NCI-H460 (cell line): ENCODE measurements at places on chromosomes 12 and 14. TPM values are rescaled to one million over a fixed set of nuclear protein-coding genes. Genes with fewer than 3 reads are reported as not detected.

Gene LMO3
- total RNA-seq = not detected in 2 replicates

Gene LALBA
- total RNA-seq = not detected in 2 replicates

Gene ANKRD33
- not detected in 2 replicates for total RNA-seq

DNA sequence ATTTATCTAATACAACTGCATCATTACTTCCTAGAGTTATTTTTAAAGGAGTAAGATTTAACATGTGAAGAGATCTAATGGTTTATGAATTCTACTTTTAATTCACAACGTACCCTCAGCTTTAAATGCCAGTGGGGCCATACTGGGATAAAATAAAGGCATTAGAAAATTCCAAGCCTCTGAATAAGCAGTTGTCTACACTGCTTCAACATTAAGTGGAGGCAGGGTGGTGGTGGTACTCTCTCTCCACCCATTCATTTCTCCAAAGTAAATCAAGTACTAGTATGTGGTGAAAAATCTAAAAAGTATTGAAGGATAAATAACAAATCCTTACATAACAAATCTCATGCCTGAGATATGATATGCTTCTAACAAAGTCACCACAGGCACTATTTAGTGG is 52.4 kb downstream of the FERMT2 start:
- no peak for DNase-seq

- no peak for DNase-seq
Measured at GRCh38 chr14:32259368-32260013, 56.4 kb upstream of the RNU6-8 start.

- no peak for DNase-seq
Measured at GRCh38 chr14:99359906-99360305, 87.9 kb upstream of the BCL11B start.

Gene PPP2R5C
- total RNA-seq = 352 TPM in 2 replicates

DNA sequence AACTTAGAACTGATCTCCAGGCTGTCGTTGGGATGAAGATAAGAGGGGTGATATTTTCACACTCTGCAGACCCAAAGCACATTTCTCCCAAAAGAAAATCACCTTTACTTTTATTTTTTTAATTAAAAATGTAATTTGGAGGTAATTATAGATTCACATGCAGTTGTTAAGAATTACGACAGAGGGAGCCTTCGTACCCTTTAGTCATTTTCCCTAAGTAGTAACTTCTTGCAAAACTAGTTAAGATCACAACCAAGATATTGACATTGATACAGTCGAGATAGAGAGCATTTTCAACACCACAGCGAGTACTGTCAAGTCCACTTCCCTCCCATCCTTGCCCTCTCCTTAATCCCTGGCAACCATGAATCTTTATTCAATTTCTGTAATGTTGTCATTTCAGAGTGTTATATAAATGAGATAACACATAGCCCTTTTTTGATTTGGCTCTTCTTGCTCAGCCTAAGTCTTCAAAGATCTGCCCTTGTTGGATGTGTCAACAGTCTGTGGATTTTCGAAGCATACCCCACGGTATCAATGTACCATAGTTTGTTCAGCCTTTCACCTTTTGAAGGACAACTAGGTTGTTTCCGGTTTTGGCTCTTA is 39.6 kb downstream of the DNAH10 start:
- DNase-seq = peak; percentile 9

GRCh38 chr12:76690921-76691700 is 72.8 kb upstream of the ZDHHC17 start:
- no peak for DNase-seq

Gene AHSA1
- total RNA-seq = 119 and 120 TPM in 2 replicates

DNA sequence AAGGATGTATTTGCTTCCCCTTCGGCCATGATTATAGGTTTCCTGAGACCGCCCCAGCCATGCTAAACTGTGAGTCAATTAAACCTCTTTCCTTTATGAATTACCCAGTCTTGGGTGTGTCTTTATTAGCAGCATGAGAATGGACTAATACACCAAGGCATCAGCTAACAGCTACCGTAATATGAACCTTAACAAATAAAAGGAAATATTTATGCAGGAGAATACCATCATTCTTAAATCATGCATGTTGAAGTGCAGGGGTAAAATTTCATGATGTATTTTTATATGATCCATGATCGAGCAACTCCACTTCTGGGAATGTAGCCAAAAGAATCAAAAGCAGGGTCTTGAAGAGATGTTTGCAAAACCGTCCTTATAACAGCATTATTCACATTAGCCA is 379.0 kb downstream of the NPAS3 start:
- no peak for DNase-seq
